Naive B cell (primary cell): ENCODE measurements at places on chromosomes 5 and 9. TPM values are rescaled to one million over a fixed set of nuclear protein-coding genes. Genes with fewer than 3 reads are reported as not detected.

DNA sequence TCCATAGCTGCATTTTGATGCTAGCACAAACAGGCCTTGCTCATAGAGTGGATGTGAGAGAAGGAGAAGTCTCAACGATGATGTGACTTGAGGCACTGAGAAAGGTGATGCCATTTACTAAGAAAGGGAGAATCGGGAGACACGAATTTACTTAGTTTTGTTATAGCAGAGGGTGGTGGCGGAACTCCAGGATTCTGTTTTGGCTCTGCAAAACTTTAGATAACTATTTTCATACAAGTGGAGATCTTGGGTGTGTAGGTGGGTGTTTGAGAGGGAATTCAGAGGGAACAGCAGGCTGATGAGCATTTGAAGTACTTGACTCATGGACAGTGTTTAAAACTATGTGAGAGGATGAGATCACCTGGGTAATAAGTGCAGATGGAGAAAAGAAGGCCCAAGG, 43.2 kb downstream of the CACNA1B start:
- no peaks in the 10 kb centered on the region for H3K36me3 ChIP-seq
- H3K27ac ChIP-seq = no peak overlapping the region
- H3K4me3 ChIP-seq = no peak overlapping the region
- no peak for DNase-seq
- peaks cover 7% of the 10 kb centered on the region for H3K27me3 ChIP-seq
- H3K4me1 ChIP-seq = no peaks in the 10 kb centered on the region

- H3K27me3 ChIP-seq = no peaks in the 10 kb centered on the region
- no peak overlapping the region for H3K27ac ChIP-seq
- no peaks in the 10 kb centered on the region for H3K4me1 ChIP-seq
- H3K4me3 ChIP-seq = no peak overlapping the region
These were observed 1935.3 kb upstream of the WWC1 start for GRCh38 chr5:166356096-166356495.

The PCAT7 gene
- not detected for polyA plus RNA-seq

DNA sequence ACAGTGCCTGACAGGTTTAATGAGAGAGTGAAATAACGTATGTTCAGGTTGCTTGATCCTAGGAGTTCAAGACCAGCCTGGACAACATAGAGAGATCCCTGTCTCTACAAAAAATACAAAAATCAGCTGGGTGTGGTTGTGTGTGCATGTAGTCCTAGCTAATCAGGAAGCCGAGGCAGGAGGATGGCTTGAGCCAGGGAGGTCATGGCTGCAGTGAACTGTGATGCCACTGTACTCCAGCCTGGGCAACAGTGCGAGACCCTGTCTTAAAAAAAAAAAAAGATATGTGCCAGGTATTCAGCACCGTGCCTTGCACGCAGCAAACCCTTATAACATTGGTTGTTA, 38.8 kb upstream of the SPRY4 start:
- no peak overlapping the region for H3K27ac ChIP-seq
- peaks cover 40% of the 10 kb centered on the region for H3K4me1 ChIP-seq
- H3K27me3 ChIP-seq = peaks cover 25% of the 10 kb centered on the region
- no peaks in the 10 kb centered on the region for H3K36me3 ChIP-seq
- H3K4me3 ChIP-seq = no peak overlapping the region

DNA sequence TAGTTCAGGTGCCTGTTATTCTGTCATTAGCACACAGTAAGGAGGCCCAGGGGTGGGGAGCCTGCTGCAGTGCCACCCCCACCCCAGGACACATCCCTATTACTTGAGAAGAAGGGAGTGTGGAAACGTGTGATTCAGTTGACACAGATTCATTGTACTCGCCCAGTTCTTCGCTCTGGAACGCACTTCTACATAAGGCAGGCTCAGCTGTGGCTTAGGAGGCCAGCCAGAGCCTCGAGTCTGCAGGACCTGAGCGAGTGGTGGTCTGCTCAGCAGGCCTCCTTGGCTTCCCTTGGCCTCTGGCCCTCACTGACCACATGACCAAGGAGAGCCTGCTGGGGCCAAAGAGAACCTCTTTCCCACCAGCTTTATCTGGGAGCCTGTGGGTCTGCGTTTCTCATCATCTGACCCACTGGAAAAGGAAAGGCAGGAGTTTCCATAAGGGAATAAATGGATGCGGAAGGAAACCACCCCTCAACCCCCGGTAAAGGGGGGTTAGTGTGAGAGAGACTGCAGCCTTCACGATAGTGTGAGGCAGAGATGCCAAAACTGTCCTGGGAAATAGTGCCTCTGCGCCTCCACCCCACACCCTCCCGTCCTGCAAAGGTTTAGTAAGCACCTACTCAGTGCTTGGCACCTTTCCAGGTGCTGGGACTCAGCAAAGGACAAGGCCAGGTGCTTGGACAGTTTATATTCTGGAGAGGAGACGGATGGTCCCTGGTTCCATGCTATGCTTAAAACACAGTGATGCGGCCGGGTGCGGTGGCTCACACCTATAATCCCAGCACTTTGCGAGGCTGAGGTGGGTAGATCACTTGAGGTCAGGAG, 73.7 kb downstream of the PPARGC1B start:
- no peak overlapping the region for H3K27ac ChIP-seq
- H3K4me3 ChIP-seq = no peak overlapping the region
- H3K36me3 ChIP-seq = no peaks in the 10 kb centered on the region
- H3K27me3 ChIP-seq = no peaks in the 10 kb centered on the region
- no peak for DNase-seq
- peaks cover 10% of the 10 kb centered on the region for H3K4me1 ChIP-seq

GRCh38 chr5:159206818-159207217, 2.5 kb downstream of the RNF145 start:
- peaks cover 10% of the 10 kb centered on the region for H3K36me3 ChIP-seq
- peak overlapping the region; percentile 97 for H3K27ac ChIP-seq
- peaks cover 56% of the 10 kb centered on the region for H3K4me1 ChIP-seq
- peak overlapping the region; percentile 93 for H3K4me3 ChIP-seq
- DNase-seq = no peak

- no peaks in the 10 kb centered on the region for H3K27me3 ChIP-seq
- no peak for DNase-seq
- H3K4me3 ChIP-seq = no peak overlapping the region
- H3K4me1 ChIP-seq = no peaks in the 10 kb centered on the region
- no peaks in the 10 kb centered on the region for H3K36me3 ChIP-seq
These were observed 59.5 kb upstream of the TLE4 start for GRCh38 chr9:79512251-79512650.

DNA sequence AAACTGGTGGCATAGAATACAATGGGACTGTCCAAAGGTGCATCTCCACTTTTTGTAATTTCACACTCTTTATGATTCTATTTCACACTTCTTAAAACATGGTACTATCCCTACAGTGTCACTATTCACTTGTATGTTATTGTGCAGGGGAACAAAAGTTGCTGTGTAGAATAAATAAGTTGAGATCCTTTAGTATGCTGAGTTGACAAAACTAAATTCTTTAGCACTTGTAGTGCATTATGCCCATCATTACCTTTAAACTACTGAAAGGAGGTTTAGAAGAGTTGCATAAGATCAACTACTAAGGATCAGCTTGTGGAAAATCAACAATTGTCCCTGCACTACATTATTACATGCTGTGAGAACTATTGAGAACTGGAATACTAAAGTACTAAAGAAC, 1380.9 kb downstream of the PTPRD start:
- no peaks in the 10 kb centered on the region for H3K36me3 ChIP-seq
- no peak for DNase-seq

The MLANA gene
- not detected for polyA plus RNA-seq

DNA sequence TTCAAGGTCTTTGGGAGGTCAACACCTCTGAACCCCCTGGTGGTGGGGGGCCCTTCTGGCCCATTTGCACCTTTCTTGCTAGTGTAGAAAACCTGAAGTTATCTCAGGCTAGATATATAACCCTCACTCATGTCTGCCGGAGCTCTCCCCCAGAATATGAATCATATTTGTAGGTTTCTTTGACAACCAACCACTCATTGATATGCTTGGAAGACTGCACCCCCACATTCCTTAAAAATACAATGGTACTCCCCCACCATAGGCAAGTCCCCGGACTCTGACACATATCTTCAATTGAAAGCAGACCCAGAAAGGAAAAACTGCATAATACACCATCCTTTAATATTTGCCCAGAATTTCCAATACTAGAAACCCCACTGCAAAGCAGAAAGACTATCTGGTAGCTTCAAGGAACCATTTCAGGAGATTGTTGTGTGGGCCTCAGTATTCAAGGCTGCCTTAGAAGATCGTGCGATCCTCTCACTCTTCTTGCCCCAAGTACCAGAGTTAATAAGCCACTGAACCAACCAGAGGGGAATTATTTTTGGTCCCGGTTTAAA, 978 bp upstream of the UBE2B start:
- peaks cover 42% of the 10 kb centered on the region for H3K4me1 ChIP-seq
- no peaks in the 10 kb centered on the region for H3K27me3 ChIP-seq
- peaks cover 8% of the 10 kb centered on the region for H3K36me3 ChIP-seq

DNA sequence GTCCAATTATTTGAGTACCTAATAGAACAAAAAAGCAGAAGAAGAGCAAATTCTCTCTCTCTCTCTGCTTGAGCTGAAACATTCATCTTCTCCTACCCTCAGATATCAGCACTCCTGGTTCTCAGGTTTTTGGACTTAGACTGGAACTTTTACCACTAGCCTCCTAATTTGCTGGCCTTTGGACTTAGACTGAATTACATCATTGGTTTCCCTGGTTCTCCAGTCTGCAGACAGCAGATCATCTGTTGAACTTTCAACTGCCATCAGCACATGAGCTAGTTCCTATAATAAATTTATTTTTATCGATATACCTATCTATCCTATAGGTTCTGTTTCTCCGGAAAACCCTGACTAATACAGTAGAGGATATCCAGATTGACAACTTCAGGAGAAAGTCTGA, 208.9 kb upstream of the GAS1 start:
- no peaks in the 10 kb centered on the region for H3K36me3 ChIP-seq
- H3K4me3 ChIP-seq = no peak overlapping the region
- no peaks in the 10 kb centered on the region for H3K27me3 ChIP-seq
- no peak overlapping the region for H3K27ac ChIP-seq
- no peaks in the 10 kb centered on the region for H3K4me1 ChIP-seq
- no peak for DNase-seq

GRCh38 chr9:28984016-28984415, 1410.7 kb upstream of the C9orf72 start:
- no peak for DNase-seq
- no peaks in the 10 kb centered on the region for H3K36me3 ChIP-seq
- H3K4me1 ChIP-seq = no peaks in the 10 kb centered on the region
- H3K27me3 ChIP-seq = no peaks in the 10 kb centered on the region
- no peak overlapping the region for H3K27ac ChIP-seq
- no peak overlapping the region for H3K4me3 ChIP-seq

The GPR21 gene
- not detected for polyA plus RNA-seq

DNA sequence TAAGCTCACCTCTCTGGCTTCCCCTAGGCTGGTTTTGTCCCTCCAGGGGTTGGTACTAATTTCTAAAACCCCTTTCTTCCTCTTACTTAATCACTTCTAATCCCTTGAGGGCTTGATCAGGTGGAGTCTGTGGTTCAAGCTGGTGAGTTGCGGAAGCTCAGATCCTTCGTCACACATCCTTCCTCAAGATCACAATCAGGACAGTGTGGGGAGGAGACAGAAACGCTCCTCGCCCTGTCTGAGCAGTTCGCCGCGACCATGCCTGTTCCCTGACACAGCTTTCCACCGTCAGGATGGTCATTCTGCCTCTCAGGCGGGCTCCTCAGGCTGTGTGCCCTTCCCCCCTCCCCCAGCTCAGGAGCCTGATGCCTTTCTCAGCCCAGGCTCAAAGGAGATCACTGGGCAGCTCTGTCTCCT, 24.3 kb downstream of the CPLX2 start:
- H3K27ac ChIP-seq = peak overlapping the region; percentile 88

GRCh38 chr5:56155992-56156584, 77.0 kb downstream of the ANKRD55 start:
- H3K27me3 ChIP-seq = no peaks in the 10 kb centered on the region
- H3K36me3 ChIP-seq = no peaks in the 10 kb centered on the region

GRCh38 chr9:136516191-136516654, 29.6 kb downstream of the NOTCH1 start:
- no peaks in the 10 kb centered on the region for H3K27me3 ChIP-seq
- no peak overlapping the region for H3K4me3 ChIP-seq
- H3K4me1 ChIP-seq = no peaks in the 10 kb centered on the region
- no peak overlapping the region for H3K27ac ChIP-seq
- no peaks in the 10 kb centered on the region for H3K36me3 ChIP-seq

- H3K27me3 ChIP-seq = peaks cover 14% of the 10 kb centered on the region
- H3K36me3 ChIP-seq = no peaks in the 10 kb centered on the region
- no peaks in the 10 kb centered on the region for H3K4me1 ChIP-seq
- H3K4me3 ChIP-seq = no peak overlapping the region
These were observed 36.2 kb downstream of the SH3PXD2B start for GRCh38 chr5:172417983-172418630.

GRCh38 chr5:37724395-37725125, 115.3 kb downstream of the GDNF start:
- no peak overlapping the region for H3K27ac ChIP-seq
- DNase-seq = no peak
- H3K4me1 ChIP-seq = no peaks in the 10 kb centered on the region
- H3K4me3 ChIP-seq = no peak overlapping the region
- peaks cover 42% of the 10 kb centered on the region for H3K36me3 ChIP-seq
- H3K27me3 ChIP-seq = no peaks in the 10 kb centered on the region

DNA sequence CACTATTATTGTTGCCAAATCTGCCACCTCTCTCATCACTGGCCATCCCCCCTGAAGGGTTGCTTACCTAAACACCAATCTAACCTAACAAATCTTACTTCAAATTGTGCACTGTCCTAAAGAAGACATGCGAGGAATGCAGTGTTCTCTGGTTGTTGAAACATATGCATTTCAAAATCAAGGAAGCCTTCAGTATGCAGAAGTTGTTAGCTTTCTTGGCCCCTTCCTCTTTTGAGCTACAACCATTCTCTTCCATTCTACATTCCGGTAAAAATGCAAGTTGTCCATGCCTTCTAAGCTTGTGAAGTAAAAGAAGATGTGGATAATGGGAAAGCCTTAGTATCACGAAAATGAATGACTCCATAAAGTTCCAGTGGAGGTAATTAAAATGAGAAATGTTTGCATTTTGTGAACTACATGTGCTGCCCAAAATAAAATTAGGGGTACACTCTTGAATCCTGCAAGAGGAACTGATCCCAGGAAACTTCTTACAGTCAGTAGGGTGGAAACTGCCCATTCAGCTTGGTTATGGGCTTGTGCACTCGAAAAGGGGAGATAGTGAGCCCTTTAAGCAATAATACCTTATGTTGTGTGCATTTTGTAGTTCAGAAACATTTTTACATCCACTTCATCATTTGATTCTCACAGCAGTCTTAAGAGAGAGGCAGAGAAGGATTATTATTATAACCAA, 77.6 kb upstream of the ADRB2 start:
- H3K4me3 ChIP-seq = no peak overlapping the region
- no peak overlapping the region for H3K27ac ChIP-seq
- DNase-seq = no peak
- no peaks in the 10 kb centered on the region for H3K27me3 ChIP-seq
- peaks cover 9% of the 10 kb centered on the region for H3K4me1 ChIP-seq
- no peaks in the 10 kb centered on the region for H3K36me3 ChIP-seq
